Osteoblast (primary cell): ENCODE measurements at places on chromosomes 7 and 10. TPM values are rescaled to one million over a fixed set of nuclear protein-coding genes. Genes with fewer than 3 reads are reported as not detected.

DNA sequence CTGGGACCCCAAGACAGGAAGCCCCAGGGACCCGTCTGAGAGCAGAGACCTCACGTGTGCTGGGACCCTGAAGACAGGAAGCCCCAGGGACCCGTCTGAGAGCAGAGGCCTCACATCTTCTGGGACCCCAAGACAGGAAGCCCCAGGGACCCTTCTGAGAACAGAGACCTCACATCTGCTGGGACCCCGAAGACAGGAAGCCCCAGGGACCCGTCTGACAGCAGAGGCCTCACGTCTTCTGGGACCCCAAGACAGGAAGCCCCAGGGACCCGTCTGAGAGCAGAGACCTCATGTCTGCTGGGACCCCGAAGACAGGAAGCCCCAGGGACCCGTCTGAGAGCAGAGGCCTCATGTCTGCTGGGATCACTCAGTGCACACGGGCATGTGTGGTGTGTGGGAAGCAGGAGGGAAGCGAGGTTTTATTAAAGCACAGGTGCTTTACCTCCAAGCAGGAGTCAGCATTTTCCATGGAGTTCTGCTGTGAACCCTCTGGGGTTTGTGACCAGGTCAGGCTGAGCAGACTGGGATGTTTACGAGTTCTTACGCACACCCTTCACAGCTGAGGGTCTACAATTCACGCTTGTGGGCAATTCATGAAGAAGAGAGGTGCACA lies 590.6 kb downstream of the DNAJB6 start:
- H3K4me1 ChIP-seq, result no peaks in the 10 kb centered on the region
- H3K4me3 ChIP-seq, result no peak overlapping the region
- H3K27ac ChIP-seq, result no peak overlapping the region
- no peak for DNase-seq
- H3K27me3 ChIP-seq, result no peaks in the 10 kb centered on the region

DNA sequence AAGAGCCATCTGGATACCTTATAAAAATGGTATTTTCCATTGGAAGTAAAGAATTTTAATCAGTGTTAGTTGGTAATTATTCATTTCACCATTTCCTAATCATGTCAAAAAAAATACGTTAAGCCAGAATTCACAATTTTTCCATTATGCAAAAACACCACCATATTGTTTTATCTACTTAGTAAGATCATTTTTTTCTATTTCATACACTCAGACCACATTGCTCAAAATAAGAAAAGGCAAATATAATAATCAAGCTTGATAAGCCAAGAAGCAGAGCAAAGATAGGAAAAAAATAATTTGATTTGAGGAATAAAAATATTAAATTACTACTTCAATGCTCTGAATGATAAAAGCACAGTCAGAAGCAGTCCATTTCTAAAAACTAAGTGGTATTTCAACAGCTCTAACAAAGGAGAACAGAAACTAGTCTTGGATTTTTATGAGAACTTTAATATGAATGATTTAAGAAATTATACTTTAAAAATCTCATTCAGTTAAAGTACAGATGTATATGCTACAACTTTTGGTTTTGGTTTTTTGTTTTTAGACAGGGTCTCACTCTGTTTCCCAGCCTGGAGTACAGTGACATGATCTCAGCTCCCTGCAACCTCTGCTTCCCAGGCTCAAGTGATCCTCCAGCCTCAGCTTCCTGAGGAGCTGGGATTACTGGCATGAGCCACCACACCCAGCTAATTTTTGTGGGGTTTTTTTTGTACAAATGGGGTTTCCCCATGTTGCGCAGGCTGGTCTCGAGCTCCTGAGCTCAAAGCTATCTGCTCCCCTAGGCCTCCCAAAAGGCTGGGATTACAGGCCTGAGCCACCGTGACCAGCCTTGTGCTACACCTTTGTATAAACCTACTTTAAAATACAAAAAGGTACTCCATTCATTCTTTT lies 46.6 kb downstream of the LRRN3 start:
- H3K4me1 ChIP-seq, result peaks cover 9% of the 10 kb centered on the region
- H3K4me3 ChIP-seq, result no peak overlapping the region
- DNase-seq, result no peak
- no peaks in the 10 kb centered on the region for H3K36me3 ChIP-seq
- H3K27ac ChIP-seq, result peak overlapping the region; percentile 49

GRCh38 chr7:50502947-50503346 lies 52.8 kb upstream of the FIGNL1 start:
- H3K27me3 ChIP-seq, result peaks cover 4% of the 10 kb centered on the region
- no peaks in the 10 kb centered on the region for H3K36me3 ChIP-seq
- DNase-seq, result no peak
- H3K27ac ChIP-seq, result no peak overlapping the region
- H3K4me3 ChIP-seq, result no peak overlapping the region

DNA sequence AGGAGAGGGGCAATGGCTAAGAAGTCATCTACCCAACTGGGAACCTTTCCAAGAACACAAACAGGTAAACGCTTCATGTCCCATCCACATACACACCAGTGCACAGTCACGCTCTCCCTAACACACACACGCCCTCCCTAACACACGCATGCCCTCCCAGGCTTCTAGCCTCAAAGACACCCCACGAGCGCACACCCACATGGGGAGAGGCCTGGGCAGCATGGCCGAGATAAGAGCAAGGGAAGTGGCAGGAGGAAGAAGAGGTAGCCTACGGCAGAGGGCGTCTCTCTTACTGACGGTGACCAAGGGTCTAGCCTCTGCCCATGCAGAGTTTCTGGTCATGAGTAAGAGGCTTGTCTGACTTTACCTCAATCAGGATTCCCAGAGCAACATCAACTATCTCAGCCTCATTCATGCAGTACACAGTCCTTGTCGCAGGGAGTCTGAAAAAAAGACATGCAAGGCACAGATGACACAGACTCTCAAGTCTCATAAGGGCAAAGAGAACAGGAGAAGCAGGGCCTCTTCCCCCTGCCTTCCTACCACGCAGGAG lies 3.1 kb downstream of the CYREN start:
- DNase-seq, result no peak
- peaks cover 38% of the 10 kb centered on the region for H3K36me3 ChIP-seq
- H3K4me3 ChIP-seq, result no peak overlapping the region
- no peak overlapping the region for H3K27ac ChIP-seq
- peaks cover 24% of the 10 kb centered on the region for H3K4me1 ChIP-seq

DNA sequence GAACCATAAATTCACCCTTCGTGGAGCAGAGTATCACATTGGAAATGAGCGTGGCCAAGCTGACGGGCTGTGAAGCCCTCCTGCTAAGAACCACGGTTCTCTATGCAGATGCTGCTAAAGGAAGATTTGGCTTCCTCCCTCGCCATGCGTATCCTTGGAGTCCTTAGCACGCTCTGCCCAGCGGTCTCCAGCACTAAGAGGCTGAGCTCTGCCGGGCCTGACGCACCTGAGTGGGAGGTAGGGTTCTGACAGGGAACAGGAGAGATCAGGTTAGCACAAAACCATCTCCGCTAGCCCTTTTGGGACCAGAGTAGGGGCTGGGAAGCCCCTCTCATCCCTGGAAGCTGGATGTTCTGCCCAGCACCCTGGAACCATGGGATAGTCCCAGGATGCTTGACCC lies 225.8 kb downstream of the KCNMA1 start:
- DNase-seq, result no peak
- peaks cover 18% of the 10 kb centered on the region for H3K4me1 ChIP-seq
- H3K27ac ChIP-seq, result no peak overlapping the region
- H3K4me3 ChIP-seq, result no peak overlapping the region
- H3K36me3 ChIP-seq, result no peaks in the 10 kb centered on the region

DNA sequence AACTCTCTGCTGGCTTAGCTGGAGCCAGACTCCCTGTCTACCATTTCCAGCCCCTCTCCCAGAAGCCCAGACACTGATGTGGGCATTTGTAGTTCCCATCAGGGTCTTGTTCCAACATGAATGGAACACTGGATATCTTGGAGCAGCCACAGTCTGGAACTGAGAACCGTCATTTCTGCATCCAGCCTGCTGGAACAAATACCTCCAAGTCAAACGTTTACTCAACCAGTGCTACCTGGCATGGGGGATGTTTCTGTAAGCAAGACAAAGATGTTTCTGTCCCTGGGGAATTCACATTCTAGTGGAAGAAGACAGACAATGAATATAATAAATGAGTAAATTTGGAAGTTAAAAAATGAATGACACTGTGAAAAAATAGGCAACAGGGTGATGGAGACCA lies 70.8 kb upstream of the ZNF438 start:
- no peak overlapping the region for H3K4me3 ChIP-seq
- H3K27me3 ChIP-seq, result no peaks in the 10 kb centered on the region
- peaks cover 12% of the 10 kb centered on the region for H3K4me1 ChIP-seq
- DNase-seq, result no peak

- peaks cover 14% of the 10 kb centered on the region for H3K4me1 ChIP-seq
- no peak for DNase-seq
- H3K36me3 ChIP-seq, result peaks cover 18% of the 10 kb centered on the region
- no peaks in the 10 kb centered on the region for H3K27me3 ChIP-seq
- H3K27ac ChIP-seq, result no peak overlapping the region
Measured at GRCh38 chr10:69130251-69130650, 6.3 kb downstream of the VPS26A start.

- H3K4me1 ChIP-seq, result peaks cover 22% of the 10 kb centered on the region
- peak overlapping the region; percentile 98 for H3K27ac ChIP-seq
- no peaks in the 10 kb centered on the region for H3K36me3 ChIP-seq
- H3K27me3 ChIP-seq, result no peaks in the 10 kb centered on the region
- DNase-seq, result peak; percentile 91
Measured at GRCh38 chr10:43407148-43407575, 1.8 kb downstream of the HNRNPF start.

GRCh38 chr7:44122529-44122928 lies 819 bp downstream of the POLD2 start:
- H3K4me3 ChIP-seq, result peak overlapping the region; percentile 85
- H3K36me3 ChIP-seq, result peaks cover 26% of the 10 kb centered on the region
- DNase-seq, result peak; percentile 27

GRCh38 chr7:53001221-53001620 lies 34.2 kb upstream of the POM121L12 start:
- no peaks in the 10 kb centered on the region for H3K27me3 ChIP-seq
- no peaks in the 10 kb centered on the region for H3K36me3 ChIP-seq
- no peak for DNase-seq
- H3K4me3 ChIP-seq, result no peak overlapping the region

GRCh38 chr7:70771451-70771850 lies 360.5 kb upstream of the GALNT17 start:
- no peaks in the 10 kb centered on the region for H3K27me3 ChIP-seq
- H3K4me3 ChIP-seq, result no peak overlapping the region
- H3K36me3 ChIP-seq, result peaks cover 9% of the 10 kb centered on the region
- no peak overlapping the region for H3K27ac ChIP-seq
- DNase-seq, result no peak
- no peaks in the 10 kb centered on the region for H3K4me1 ChIP-seq

NPC1L1 gene
- total RNA-seq, result not detected in 2 replicates

TMEM176A gene
- not detected in 2 replicates for total RNA-seq

FXYD4 gene
- not detected in 2 replicates for total RNA-seq

ADAMTS14 gene
- total RNA-seq, result 2.4 and 2.9 TPM in 2 replicates

IKZF5 gene
- 6.2 and 8.0 TPM in 2 replicates for total RNA-seq

AGAP5 gene
- total RNA-seq, result 3.5 and 4.0 TPM in 2 replicates

INSIG1 gene
- total RNA-seq, result 835 and 847 TPM in 2 replicates

HOXA13 gene
- total RNA-seq, result 6.2 and 8.0 TPM in 2 replicates
